ENCODE measurements at places on chromosomes 13 and 19. TPM values are rescaled to one million over a fixed set of nuclear protein-coding genes. Genes with fewer than 3 reads are reported as not detected.

- DNase-seq, result no peak
These were observed 17.4 kb downstream of the PIP5K1C start for GRCh38 chr19:3682741-3683404.

- no peak for DNase-seq
These were observed 28.7 kb downstream of the STK24 start for GRCh38 chr13:98548230-98548629.

- DNase-seq, result no peak
These were observed 3.6 kb downstream of the TMEM161A start for GRCh38 chr19:19134687-19135158.

DNA sequence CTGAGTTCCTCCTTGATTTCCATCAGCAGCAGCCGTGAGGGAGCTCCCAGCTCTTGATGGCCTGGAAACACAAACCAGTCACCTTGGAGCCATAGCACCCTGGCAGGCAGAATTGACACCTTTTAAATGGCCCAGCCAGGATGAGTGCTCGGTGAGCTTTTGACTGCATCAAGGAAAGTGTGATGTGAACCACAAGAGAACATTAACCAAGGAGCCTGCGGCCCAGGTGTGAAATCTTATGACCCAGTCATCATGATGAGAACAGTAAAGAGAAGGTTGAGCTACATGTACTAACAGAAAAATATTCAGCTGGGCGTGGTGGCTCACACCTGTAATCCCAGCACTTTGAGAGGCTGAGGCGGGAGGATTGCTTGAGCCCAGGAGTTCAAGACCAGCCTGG, 22.8 kb downstream of the SUGP2 start:
- no peak for DNase-seq

DNA sequence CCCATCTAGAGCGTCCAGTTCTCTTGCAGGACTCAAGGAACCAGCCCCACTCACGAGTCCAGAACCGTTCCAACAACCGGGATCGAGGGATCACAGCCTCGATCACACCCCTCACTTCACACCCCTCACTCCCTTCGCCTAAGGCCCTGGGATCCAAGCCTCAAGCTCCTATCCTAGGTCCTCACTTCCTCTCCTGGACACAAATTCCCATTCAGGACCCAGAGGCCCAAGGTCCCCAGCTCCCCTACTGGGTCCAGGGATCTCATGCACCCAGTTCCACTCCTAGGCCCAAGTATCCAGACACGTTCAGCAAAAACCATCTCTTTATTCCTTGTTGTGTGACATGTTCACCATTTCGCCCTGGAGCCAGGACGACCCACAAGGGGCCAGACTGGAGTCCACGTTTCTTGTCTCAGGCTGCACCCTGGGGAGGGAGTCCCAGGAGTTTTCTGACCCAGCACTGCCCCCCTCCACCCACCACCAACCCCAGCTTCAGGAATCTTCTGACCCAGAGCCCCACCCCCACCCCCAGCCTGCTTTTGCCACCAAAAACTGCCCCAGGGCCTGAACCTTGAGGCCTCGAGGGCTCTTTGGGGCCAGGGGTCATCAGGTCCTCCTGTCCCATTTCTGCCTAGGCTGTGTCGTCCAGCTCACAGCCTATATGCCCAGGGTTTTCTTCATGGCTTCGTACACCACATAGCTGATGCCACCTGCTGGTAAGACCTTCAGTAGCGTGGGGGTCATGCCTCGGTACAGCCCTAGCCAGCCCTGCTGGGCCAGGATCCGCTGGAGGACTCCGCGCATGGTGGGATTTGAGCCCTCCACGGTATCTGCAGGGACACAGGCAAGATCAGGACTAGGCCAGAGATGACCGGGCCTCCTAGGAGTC, 1.4 kb upstream of the KHSRP start:
- no peak for DNase-seq

DNA sequence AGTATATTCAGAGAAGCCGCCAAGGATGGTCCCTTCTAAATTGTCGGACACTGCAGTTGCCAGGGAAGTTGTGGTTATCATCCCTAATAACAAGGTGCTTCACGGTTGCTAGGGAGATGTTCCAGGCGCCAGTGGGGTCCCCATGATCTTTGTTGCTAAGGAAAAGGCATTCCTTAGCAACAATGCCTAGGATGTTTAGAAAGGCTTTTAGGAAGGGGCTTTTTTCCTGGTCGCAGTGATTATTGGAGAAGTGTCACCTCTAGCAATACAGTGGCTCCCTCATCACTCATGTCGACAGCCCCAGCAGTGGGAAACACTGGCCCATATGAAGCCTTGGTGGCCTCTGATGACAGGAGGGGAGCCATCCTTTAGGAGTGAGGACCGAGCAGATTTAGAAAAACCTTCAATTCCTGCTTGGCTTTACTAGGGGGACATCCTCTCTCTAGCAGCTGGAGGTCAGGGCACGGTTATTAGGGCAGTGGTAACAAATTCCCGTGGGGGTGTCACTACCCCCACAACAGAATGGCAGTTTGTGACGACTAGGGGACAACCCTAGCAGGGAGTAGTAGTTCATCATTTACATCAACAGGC, 6.4 kb upstream of the TMC4 start:
- DNase-seq, result no peak

GRCh38 chr19:38799104-38799503, 10.1 kb downstream of the LGALS7B start:
- no peak for DNase-seq

- peak; percentile 12 for DNase-seq
These were observed 56.2 kb upstream of the RFC3 start for GRCh38 chr13:33761740-33762139.

GRCh38 chr13:99043831-99044231, 66.0 kb upstream of the DOCK9 start:
- no peak for DNase-seq

DNA sequence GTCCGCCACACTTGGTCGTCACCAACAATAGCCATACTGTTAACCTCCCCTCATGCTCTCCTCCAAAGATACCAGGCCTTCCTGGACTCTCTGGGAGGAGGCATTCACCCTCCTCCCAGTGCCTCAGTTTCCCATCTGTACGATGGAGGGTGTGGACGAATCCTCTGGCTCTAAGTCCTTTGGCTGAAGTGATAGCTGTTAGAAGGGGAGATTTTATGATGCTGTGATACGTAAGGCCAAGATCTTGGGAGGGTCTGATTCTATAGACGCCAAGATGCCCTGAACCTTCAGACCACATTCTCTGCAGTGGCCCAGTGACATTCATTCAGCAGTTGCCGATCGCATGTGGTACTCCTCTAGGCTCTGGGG, 14.8 kb upstream of the NOP53 start:
- no peak for DNase-seq

- DNase-seq, result no peak
These were observed 44.4 kb upstream of the SPATA13 start for GRCh38 chr13:24116131-24116530.

DNA sequence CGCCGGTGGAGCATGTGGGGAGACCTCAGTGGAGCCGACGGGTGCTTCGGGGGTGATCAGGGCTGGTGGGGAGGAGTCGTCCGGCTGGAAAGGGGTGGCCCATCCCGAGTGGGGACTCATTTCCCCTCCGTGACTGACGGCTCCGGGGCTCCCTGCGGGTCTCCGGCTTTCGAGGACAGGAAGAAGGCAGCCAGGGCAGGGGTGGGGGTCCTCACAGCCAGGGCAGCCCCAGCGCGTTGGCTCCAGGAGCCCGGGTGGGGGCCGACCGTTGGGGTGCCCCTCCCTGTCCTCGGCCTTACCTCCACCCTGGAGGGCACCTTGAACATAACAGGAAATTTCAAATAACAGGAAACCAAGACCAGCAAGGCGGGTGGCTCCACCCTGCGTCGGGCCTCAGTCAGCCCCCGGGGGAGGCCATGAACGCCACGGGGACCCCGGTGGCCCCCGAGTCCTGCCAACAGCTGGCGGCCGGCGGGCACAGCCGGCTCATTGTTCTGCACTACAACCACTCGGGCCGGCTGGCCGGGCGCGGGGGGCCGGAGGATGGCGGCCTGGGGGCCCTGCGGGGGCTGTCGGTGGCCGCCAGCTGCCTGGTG, at the start of gene S1PR4:
Gene S1PR4, plus strand, starts transcription at position 393 of the 596 bp plus-strand sequence. Its CDS starts 24 bp downstream, at position 417.
- no peak for DNase-seq

- no peak for DNase-seq
These were observed 130.5 kb downstream of the RNF17 start for GRCh38 chr13:24894277-24894971.

DNA sequence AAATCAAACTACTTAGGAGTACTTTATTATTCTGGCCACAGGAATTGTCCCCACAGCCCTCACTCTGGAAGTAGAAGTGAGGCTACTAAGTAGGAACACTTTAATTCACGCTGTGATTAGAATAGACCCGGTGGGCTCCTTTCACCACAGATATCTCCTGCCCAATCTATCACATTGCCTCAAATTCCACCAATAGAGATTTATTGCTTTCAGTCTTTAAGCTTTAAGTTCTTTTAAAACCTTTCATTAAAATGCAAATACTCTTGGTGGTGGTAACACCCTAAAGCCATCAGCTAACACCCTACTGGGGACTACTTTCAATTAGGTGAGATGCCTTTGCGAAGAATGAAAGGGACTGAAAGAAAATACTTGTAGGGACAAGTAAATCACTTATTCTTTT, 181.9 kb downstream of the DACH1 start:
- DNase-seq, result no peak

DNA sequence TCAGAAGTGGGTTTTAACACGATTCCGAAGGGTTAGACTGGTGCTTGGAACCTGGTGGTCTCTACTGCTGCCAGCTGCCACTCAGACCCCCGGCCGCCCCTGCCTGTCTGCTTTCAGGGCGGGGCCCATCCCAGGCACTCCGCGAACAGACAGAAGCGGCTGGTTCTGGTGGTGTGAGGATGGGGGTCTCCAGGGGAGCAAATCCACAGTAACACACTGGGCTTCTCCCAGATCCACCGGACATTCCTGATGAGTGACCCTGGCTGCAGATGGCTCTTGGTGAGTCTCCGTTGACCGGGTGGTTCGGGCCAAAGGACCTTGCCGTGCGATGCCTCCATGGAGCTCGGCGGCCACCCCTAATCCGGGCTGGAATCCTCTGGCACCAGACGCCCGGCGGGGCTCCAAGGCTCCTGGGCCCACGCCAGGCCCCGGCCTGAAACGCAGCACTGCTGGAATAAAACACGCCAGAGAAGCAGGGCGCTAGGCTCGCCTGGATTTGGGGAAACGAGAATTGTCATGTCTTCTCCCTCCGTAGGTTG, 2.1 kb upstream of the PTBP1 start:
- no peak for DNase-seq

DNA sequence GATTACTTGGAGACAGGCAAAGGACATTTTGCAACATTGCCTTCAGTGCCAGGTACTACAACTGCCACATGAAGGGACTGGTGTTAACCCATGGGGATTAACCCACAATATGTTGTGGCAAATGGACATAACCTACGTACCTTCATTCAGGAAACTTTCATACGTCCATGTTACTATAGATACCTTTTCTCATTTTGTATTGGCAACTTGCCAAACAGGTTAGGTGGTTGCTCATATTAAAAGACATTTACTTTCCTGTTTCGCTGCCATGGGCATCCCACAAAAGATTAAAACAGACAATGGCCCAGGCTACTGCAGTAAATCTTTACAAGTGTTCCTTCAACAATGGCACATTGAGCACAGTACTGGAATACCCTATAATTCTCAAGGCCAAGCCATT, 925.3 kb downstream of the SLITRK6 start:
- DNase-seq, result no peak

- no peak for DNase-seq
These were observed 511 bp downstream of the GARRE1 start for GRCh38 chr19:34254698-34255432.

DNA sequence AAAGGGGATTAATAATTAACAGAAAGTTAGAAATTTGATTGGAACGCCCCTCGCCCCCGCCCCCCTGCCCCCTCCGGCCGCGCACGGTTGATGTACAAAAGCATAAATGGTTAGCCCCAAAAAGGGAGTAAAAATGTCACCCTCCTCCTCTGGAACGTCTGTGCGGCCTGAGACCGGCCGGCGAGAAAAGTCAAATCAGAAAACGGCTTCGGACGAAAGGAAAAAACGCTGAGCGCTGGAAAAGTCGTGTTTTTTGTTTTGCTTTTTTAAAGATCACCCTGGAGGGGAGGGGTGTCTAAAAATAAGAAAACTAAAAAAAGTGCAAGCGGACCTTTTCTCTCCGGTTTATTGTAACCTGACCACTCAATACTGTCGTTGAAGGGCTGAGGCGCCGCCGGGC, 13.2 kb downstream of the MEX3D start:
- no peak for DNase-seq

- no peak for DNase-seq
These were observed 5.8 kb downstream of the SSBP4 start for GRCh38 chr19:18424890-18425514.

DNA sequence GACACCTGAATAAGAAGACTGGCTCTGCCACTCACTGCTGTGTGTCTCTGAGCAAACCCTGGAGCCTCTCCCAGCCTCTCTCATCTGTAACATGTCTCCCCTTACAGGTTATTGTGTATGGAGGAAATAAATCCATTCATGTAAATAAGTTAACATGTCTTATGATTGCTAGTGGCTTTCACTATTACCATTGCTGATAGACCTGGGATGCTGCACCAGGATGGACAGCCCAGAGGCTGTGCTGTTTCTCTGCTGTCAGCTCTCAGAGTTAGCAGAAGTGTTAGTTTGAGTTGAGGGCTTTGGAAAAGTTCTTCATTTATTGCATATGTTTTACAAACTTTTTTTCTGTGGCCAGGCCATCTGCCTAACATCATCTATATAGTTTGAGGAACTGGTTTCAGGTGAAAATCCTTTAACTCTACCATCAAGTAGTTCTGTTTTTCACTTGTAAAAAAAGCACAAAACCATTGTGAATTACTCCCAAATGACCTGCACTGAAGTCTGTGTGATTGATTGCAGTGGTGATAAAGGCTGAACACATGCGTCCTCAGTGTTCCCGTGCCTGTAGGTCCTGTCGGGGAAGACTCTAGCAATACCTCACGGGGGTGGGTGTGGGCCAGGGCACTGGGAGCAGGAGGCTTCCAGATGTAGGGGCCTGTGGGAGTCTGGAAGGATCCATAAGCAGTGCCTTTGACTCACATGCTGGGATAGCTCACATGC, 24.6 kb downstream of the MPHOSPH8 start:
- DNase-seq, result no peak

GRCh38 chr13:64455124-64455523, 2775.0 kb downstream of the PCDH9 start:
- no peak for DNase-seq

The CRX gene
- not detected for polyA plus RNA-seq

The ELOF1 gene
- 93.0 TPM for polyA plus RNA-seq

The ZNF723 gene
- polyA plus RNA-seq, result not detected

The C5AR1 gene
- 0.03 TPM for polyA plus RNA-seq

The VSIG10L gene
- 0.60 TPM for polyA plus RNA-seq

The SMAD9 gene
- polyA plus RNA-seq, result 0.16 TPM

The SLC6A16 gene
- 0.01 TPM for polyA plus RNA-seq

The GSK3A gene
- polyA plus RNA-seq, result 42.9 TPM

The LAIR1 gene
- not detected for polyA plus RNA-seq

The IFNL1 gene
- not detected for polyA plus RNA-seq
